OCI-LY7 (cell line): ENCODE measurements at places on chromosomes 11 and 22. TPM values are rescaled to one million over a fixed set of nuclear protein-coding genes. Genes with fewer than 3 reads are reported as not detected.

SLC22A25 gene
- not detected in 2 replicates for total RNA-seq

SAA4 gene
- not detected in 2 replicates for total RNA-seq

RIMBP3C gene
- 1.1 and 2.0 TPM in 2 replicates for total RNA-seq

PATE3 gene
- not detected in 2 replicates for total RNA-seq
